ENCODE measurements at places on chromosomes 3 and 15.
A peak's percentile ranks its signal among the peaks of the same experiment; 100 is the strongest.

- no peak for DNase-seq
Measured at GRCh38 chr3:193621127-193621526, 28.1 kb downstream of the OPA1 start.

- peak; percentile 80 for DNase-seq
Measured at GRCh38 chr15:75758071-75758872, 45.6 kb upstream of the CSPG4 start.

DNA sequence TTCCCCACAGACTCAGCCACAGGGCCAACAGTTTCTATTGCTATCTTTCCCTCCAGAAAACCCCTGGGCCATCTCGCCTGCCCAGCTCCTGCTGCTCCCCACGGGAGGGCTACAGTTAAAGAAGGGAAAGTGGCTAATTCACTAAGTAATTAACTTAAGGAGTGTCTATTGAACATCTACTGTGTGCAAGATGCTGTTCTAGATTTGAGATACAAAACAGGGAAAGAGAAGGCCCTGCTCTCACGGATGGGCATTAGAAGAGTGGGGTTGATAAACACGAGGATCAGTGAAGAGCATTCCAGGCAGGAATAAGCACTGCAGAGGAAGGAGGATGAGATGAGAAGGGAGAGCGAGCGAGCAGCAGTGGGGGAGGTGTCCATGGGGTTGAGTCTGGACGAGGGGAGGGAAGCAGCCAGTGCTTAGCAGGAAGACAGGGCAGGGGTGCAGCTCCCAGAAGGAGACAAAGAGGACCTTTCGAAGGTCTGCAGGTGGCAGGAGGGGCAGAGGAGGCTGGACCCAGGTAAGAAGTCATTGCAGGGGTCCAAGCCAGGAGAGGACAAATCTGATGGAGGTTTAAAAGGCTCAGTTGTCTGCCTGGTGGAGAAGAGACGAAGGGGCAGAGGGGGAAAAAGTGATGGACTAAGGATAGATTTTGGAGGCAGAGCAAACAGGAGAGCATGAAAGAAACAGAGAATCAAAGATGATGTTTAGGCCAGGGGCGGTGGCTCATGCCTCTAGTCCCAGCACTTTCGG, 64.7 kb downstream of the KLF15 start:
- DNase-seq = no peak

DNA sequence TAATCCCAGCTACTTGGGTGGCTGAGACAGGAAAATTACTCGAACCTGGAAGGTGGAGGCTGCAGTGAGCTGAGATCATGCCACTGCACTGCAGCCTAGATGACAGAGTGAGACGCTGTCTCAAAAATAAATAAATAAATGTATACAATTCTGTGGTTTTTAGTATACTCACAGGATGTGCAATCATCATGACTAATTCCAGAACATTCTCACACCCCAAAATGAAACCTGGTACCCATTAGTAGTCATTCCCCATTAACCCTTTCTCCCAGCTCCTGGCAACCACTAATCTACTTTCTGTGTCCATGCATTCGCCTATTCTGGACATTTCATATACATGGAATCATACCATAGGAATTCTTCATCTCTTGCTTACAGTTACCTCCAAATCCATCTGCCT, 44.5 kb downstream of the LRRFIP2 start:
- DNase-seq = no peak

GRCh38 chr15:63048776-63049665, 6.5 kb downstream of the TPM1 start:
- no peak for DNase-seq

GRCh38 chr3:105869861-105870755, 1.3 kb upstream of the CBLB start:
- no peak for DNase-seq

- no peak for DNase-seq
Measured at GRCh38 chr15:61923173-61923572, 137.1 kb downstream of the VPS13C start.

DNA sequence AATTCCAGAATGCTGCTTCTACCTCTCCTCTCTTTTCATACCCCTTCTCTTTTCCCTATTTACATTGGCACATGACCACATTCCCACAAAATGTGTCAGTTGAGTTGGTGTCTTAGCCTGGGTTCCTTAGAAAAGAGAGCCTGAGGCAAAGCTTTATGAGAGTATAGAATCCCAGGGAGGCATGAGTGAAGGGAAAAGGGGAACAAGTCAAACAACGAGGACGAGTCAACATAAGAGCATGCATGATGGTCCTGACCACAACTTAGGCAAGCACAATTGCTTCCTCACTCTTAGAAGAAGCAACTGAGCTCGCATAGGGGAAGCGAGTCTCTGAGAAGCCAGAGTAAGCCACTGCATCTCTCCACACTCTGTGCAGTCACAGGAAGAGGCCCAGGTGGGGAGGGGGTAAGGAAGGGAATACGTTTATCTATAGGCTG, 15.4 kb upstream of the ZNF774 start:
- no peak for DNase-seq

GRCh38 chr3:72745146-72745999, 102.9 kb downstream of the SHQ1 start:
- DNase-seq = no peak

- no peak for DNase-seq
Measured at GRCh38 chr3:171231361-171231760, 204.8 kb upstream of the SLC2A2 start.

DNA sequence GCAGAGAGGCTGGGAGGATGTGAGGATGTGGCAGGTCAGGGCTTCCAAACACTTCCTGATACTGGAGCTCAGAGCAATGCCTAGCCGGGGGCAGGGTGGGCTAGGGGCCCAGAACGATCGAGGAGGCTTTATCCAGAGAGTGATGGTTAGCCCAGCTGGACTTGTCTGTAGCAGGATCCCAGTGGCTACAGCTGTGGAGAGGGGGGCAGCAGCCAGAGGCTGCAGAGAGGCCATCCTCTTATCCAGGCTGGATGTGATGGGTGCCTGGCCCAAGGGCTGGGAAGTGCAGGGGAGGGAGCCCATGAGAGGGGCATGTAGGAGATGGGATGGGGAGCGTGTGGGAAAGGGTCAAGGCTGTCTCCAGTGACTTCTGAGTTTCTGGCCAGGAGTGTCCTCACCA, 4.6 kb downstream of the PARP3 start:
- DNase-seq = no peak

DNA sequence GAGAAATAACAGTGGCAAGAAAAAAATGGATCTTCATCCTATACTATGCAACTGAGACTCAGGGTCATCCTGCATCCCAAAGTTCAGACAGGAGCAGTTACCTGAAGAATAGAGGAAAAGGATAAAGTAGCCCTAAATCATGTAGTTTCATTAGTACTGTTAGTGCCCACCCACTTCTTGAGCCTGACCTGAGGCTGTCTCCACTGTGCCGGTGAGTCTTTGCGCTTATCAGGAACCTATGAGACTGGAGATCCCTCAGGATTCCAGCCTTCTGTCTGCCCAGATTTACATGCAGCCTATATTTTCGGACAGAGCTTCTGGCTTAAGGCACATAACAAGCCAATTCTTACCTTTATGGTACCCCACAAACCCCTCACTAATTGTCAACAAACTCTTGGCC, 791.6 kb downstream of the ROBO1 start:
- no peak for DNase-seq

GRCh38 chr3:178684881-178685590, 148.8 kb downstream of the KCNMB2 start:
- no peak for DNase-seq

GRCh38 chr3:102038477-102039142, 189.3 kb downstream of the NFKBIZ start:
- no peak for DNase-seq

GRCh38 chr3:46214751-46215352, 6.7 kb upstream of the CCR1 start:
- DNase-seq = peak; percentile 88
